LHCN-M2 (cell line): ENCODE measurements at places on chromosomes 1 and 21.

GRCh38 chr1:93851327-93851712 is 27.7 kb downstream of the DNTTIP2 start:
- no peak for DNase-seq

GRCh38 chr1:89799495-89799894 is 21.3 kb upstream of the LRRC8D start:
- DNase-seq, result no peak

DNA sequence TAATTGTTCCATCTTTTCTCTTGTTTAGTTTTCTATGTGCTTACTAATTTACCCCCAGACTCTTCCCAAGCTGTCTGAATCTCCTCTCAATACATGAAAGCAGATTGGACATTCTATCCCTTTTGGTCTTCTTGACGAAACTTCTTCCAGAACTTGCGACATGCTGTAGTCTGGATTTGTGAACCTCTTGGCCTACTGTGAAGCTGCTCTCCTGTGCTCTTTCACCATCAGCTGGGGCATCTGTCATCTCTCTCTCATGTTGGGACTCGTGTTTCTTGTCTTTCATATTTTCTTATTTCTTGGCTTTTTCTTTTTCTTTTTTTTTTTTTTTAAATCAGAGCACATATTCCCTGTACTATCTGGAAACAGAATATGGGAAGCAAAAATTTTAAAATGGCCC is 6.8 kb downstream of the CPT2 start:
- DNase-seq, result no peak

DNA sequence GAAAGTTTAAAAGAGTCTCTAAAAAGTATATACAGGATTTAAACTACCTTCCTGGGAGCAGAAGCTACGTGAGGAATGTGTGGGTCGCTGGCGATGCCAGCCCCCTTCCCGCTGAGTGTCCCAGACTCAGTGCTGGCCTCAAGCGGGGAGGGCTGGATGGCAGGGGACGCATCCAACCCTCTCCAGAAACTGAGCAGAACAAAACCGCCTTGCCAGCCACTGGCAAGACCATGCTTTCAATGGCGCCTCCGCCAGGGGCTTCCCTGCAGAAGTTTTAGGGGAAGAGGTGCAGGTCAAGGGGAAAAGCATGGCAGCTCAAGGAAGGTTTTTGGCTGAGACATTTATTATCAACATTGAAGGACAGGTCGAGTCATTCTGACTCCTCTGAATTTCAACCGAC is 26.1 kb downstream of the NADK start:
- DNase-seq, result no peak

GRCh38 chr1:211017075-211017718 is 116.8 kb downstream of the KCNH1 start:
- DNase-seq, result peak; percentile 31

- no peak for DNase-seq
Measured at GRCh38 chr1:61092642-61093041, 10.3 kb downstream of the NFIA start.

DNA sequence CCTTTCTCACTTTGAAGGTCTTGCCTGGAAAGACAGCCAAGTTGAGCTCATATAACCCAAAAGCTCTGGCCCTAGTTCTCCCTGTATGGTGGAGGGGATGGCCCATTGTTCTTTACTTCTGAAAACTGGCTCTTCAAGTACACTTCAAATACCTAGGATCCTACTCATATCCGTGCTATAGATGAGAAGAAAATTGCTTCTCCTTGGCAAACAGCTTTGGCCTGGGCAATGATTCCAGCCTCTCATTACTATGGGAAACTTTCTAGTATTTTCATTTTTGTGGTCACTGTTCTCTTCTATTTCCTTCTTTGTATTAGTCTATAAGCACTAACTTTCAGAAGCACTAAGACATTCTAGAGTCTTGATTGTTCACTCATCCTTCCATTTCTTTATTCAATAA is 53.7 kb downstream of the ZNF697 start:
- no peak for DNase-seq

GRCh38 chr21:42223826-42224575 is 5.1 kb downstream of the ABCG1 start:
- no peak for DNase-seq

DNA sequence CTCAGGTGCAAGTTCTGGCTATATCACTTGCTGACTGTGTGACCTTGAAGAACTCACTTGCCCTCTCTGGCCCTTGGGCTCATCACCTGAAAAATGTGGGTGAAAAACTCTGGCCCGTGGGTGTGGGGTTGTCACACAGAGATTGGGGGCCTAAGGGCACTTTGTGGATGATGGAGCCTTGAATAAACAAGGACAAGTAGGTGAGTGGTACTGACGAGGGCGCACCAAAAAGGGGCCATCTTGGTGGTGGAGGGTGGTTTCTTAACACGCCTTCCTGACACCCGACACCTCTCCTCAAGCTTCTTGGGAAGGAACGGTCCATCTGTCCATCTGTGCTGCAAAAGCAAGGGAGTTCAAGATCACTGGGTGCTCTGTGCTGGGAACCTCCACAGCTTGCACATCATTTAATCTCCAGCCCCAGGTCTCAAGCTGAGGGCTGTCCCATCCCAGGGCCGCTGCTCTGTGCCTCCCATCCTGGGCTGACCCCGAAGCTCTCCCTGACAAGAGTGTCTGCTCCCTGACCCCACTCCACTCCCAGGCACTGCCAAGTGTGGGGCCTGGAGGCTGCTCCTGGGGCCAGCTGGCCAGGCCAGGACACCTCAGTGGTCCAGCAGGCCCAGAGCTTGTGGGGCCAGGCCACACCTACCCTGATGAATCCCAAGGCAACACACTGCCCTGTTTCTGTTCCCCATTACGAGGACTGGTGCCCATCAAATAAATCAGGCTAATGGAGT is 97.3 kb downstream of the GLIS1 start:
- DNase-seq, result no peak

- no peak for DNase-seq
Measured at GRCh38 chr21:16838331-16838730, 674.5 kb upstream of the CXADR start.

GRCh38 chr21:38312822-38313221 is 56.0 kb downstream of the KCNJ15 start:
- no peak for DNase-seq

GRCh38 chr1:161792740-161793139 is 26.6 kb downstream of the ATF6 start:
- peak; percentile 86 for DNase-seq

DNA sequence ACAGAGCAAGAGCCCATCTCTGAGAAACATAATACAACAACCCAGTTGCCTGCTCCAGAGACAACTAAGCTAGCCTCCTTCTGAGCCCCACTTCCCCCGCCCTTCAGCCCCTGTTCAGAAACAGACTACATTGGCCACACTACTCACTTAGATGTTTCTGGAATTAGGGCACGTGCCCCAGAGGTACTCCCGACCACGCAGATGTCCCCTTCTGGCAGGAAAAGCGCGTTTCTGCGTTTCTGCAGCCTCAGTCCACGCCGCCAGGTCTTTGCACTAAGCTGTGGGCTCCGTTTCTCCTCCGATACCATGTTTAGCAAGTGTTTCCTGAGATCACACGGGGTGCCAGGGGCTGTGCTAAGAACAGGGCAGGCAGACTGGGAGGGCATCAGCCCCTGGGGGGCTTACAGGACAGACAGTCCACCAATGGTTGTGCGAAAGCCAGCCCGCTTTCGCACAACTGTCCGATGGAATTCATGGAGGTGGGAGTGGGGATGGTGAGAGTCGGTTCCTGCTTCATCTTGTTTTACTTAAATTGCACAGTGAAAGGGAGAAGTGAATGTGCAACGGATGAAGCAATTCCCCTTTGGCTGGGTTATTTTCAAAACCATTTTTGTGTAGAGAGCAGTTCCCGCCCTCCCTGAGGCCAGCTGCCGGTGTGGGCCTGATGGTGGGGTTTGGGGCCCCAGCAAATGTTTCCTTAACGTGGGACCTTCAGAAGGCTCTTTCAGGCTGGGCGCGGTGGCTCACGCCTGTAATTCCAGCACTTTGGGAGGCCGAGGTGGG is 2.7 kb downstream of the PIK3CD start:
- no peak for DNase-seq

DNA sequence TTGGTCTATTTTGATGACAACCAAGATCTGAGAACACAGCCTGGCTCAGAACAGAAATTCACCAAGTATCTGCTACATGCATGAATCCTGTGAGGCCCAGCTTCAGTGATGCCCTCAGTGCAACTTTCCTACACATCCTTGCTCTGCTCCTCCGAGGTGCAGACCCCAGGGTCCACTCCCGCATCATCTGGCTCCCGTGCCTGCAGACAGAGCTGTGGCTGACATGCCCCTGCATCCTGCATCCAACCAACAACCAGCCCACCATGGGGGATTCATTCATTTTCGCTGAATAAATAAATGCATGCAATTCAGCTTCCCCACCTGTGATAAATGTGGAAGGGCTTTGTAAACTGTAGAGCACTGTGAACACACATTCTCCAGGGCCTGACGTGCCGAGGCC is 112.3 kb downstream of the GLIS1 start:
- DNase-seq, result no peak

- DNase-seq, result no peak
Measured at GRCh38 chr21:42975886-42976608, 1.7 kb downstream of the PKNOX1 start.

DNA sequence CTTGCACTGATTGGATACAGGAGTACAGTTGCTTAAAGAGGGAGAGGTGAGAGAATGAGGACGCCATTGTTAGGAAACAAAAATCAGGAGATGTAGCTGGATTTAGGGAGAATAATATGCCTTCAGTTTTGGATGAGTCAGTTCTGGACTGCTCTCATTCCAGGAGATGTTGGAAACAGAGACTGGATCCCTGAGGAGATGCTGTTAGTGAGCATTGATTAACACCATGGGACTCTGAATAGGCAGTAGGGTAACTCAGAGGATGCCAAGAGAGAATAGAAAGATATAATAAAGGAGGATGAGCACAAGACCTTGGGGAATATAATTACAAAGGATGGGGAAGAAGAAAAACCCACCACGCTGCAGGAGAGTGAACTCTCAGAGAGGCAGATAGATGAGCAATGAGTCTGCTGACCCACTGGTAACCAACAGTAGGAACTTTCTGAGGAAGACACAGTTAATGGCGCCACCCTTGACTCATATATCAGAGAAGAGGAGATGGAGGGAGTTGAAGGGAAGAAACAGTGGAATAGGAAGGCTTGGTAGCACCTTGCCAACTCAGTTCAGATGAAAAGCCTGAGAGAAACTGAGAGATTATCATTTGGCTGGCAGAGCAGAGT is 10.5 kb downstream of the KCNJ15 start:
- DNase-seq, result no peak

- no peak for DNase-seq
Measured at GRCh38 chr1:21385022-21385421, 54.9 kb upstream of the NBPF3 start.

DNA sequence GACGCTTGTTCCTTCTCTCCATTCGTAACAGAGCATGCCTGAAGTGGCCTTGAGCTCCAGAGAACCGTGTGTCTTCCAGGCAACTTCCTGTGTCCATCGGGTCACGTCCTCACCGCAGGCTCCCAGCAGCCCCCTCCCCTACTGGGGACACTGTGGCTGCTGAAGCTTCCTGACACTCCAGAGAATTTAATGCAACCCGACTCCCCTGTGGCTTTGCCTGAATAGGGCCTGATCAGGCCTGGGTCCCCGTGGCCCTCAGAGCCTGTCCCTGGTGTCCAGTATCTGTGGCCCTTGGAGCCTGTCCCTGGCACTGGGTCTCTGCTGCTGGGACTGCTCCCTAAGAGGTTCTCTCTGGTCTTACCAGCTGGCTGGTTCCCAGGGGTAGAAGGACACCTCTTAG is 219.7 kb upstream of the VAMP3 start:
- no peak for DNase-seq

- DNase-seq, result no peak
Measured at GRCh38 chr1:991895-992294, 8.0 kb downstream of the HES4 start.

- no peak for DNase-seq
Measured at GRCh38 chr1:72034827-72035226, 247.5 kb downstream of the NEGR1 start.

- no peak for DNase-seq
Measured at GRCh38 chr1:42523171-42523570, 60.1 kb downstream of the CCDC30 start.

DNA sequence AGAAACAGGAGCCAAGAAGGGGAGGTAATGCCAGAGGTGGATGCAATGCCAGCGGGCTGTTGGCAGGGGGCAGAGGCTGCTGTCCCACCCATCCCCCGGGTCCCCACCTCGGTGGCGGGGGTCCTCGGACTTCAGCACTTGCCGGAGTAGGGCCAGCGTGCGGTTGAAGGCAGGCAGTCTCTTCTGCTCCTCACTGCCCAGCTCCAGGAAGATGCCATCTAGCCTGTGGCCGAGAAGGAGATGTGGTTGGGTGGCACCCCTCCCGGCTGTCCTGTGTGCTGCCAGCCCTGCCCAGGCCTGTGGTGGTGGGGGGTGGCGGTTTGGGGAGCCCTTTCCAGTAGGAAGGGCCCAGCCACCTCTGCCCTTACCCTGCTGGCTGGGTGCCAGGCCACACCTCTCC is 13.5 kb downstream of the TTC22 start:
- no peak for DNase-seq

- peak; percentile 70 for DNase-seq
Measured at GRCh38 chr1:218345673-218346390, 696 bp downstream of the TGFB2 start.

- peak; percentile 54 for DNase-seq
Measured at GRCh38 chr1:31984419-31985347, 29.0 kb upstream of the KHDRBS1 start.

GRCh38 chr1:41387667-41388091 is 26.4 kb downstream of the FOXO6 start:
- no peak for DNase-seq

- DNase-seq, result no peak
Measured at GRCh38 chr1:75127916-75128717, 6.1 kb upstream of the LHX8 start.

DNA sequence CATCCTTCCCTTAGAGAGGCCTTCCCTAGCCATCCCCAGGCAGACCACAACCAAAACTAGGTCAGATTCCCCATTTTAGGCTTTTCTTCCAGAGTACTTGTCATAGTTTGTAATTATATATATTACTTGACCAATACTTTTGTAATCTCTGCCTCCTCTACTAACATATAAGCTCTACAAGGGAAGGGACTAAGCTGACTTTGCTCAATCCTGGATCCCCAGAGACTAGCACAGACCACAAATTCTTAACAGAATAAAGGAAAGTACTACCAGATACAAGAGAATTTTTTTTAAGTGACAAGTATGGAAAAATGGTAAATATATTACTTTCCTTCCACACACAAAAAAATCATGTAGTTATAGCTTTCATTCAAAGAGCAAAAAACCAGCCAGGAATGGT is 2.0 kb downstream of the ZMYM6 start:
- peak; percentile 15 for DNase-seq

DNA sequence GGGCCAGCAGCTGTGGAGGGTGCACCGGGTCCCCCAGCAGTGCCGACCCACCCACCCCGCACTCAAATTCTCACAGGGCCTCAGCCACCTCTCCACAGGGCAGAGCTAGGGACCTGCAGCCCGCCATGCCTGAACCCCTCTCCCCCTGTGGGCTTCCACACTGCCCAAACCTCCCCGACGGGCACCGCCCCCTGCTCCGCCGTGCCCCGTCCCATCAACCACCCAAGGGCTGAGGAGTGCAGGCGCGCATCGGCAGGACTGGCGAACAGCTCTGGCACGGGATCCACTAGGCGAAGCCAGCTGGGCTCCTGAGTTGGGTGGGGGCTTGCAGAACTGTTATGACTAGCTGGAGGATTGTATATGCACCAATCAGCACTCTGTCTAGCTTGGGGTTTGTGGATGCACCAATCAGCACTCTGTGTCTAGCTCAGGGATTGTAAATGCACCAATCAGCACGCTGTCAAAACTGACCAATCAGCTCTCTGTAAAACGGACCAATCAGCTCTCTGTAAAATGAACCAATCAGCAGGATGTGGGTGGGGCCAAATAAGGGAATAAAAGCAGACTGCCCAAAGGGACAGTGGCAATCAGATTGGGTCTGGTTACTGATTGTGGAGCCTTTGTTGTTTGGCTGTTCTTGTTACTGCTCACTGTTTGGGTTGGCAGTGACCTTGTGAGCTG is 12.4 kb upstream of the RCAN3 start:
- DNase-seq, result no peak
